Renal cortex interstitium (tissue), 15 donors: ENCODE measurements at places on chromosomes 3 and 15.

- no peak for DNase-seq
Measured at GRCh38 chr15:89768071-89768500, 8.0 kb upstream of the MESP2 start.

- DNase-seq, result no peak
Measured at GRCh38 chr3:103055021-103055520, 620.3 kb downstream of the ZPLD1 start.

- DNase-seq, result no peak
Measured at GRCh38 chr3:100106094-100106493, 8.2 kb downstream of the FILIP1L start.

DNA sequence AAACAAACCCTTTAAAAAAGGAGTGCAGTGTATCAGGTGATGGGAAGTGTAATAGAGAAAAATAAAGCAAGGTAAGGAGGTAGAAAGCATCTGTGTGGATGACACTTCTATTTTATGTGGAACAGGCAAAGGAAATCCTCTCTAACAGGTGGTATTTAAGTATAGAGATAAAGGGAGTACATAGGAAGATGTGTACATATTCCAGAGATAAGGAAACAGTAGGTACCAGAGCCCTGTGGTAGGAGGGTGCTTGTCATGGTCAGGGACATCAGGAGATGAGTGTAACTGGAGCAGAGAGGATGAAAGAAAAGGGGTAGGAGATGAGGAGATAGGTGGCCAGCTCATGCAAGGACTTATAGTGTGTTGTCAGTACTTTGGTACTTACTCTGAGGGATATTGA, 65.8 kb downstream of the CHST2 start:
- no peak for DNase-seq

- DNase-seq, result no peak
Measured at GRCh38 chr15:36403351-36403750, 176.1 kb upstream of the CDIN1 start.

DNA sequence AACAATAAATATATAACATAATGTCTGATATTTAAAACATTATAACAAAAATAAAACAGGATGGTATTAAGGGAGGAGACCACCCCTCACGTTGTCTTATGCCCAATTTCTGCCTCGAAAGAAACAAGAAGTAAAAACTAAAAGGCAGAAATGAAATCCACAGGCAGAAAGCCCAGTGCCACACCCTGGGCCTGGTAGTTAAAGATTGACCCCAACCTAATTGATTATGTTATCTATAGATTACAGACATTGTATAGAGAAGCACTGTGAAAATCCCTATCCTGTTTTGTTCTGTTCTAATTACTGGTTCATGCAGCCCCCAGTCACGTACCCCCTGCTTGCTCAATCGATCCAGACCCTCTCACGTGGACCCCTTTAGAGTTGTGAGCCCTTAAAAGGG, 22.3 kb upstream of the ACP3 start:
- no peak for DNase-seq

DNA sequence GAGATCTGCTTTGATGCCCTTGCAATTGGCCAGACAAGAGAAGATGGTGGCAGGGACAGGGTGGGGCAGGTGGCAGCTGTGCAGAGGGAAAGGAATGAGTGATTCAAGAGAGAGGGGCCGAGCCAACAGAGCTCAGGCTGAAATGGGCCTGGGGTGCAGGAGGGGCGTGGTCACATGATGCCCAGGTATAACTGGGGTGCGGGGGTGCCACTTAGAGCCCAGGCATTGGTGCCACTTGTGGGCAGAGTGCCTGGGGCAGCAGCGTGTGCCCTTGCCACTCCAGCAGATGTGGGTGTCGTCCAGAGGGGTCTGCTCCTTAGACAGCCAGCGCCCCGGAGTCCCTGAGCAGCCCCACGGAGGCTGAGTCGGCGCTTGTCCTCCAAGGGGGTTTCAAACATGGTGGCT, 88.7 kb downstream of the PLXNA1 start:
- DNase-seq, result no peak

DNA sequence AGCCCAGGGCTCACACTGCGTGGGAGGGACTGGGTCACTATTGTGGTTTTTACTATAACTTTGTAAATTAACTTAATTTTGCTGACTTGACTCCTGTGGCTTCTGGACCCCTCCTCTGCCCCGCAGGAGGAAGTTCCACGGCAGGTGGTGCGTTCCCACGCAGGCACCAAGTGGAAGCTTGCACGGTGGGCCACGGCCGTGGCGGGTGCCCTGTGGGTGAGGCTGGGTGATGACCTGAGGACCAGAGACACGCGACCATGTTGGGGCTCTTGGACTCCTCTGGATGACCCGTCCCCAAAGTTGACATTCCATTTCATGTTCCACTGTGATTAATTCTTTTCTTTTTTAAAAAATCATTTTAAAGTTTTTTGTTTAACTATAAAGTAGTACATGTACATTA, 89.0 kb downstream of the FBLN2 start:
- no peak for DNase-seq

DNA sequence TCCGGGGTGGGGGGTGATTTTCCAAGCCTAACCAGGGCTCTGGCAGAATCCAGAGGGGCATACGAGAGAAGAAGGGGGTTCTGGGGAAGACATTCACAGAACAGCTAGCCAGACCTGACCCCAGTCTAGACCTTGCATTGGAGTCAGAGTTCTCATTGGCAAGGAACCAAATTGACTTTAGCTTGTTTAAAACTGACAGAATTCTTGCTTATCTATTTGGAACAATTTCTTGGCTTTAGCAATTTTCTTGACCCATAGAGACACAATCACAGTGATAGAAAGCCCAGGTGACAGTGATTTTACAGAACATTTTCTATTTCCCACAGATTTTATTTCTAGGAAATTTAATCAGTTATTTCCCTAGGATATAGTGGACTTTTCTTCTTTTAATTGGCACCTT, 23.6 kb upstream of the ATP11B start:
- DNase-seq, result no peak

- no peak for DNase-seq
Measured at GRCh38 chr3:71688121-71688520, 37.1 kb downstream of the EIF4E3 start.
